ENCODE measurements at places on chromosomes 2 and 18.

DNA sequence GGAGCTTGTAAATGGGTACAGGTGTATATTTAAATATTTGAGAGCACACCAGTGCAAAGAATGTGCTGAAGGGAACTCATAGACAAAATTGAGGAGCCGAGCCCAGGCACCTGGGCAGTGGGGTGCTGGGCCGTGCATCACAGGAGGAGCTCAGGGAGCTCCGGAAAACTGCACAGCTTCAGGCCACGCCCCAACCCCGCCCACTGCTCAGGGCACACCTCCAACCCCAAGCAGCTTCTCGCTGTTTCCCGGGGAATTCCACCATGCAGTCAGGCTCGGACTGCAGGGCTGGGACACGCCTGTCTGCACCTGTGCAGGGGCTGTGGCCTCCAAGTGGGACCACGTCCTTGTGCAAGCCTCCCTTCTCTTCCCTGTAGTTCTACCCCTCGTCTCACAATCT is 243.0 kb downstream of the HDAC4 start:
- no peak for DNase-seq

DNA sequence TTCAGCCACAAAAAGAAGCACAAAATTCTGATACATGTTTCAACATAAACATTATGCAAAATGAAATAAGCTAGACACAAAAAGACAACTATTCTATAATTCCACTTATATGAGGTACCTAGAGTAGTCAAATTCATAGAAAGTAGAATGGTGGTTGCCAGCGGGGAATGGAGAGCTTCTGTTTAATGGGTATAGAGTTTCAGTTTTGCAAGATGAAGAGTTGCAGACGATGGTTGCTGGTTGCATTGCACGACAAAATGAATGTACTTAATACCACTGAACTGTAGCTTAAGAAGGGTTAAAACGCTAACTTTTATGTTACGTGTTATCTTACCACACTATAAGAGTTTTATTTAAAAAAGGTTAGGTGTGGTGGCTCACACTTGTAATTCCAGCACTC is 13.5 kb downstream of the YWHAQ start:
- no peak for DNase-seq

GRCh38 chr2:8267721-8268120 is 414.1 kb upstream of the ID2 start:
- no peak for DNase-seq

DNA sequence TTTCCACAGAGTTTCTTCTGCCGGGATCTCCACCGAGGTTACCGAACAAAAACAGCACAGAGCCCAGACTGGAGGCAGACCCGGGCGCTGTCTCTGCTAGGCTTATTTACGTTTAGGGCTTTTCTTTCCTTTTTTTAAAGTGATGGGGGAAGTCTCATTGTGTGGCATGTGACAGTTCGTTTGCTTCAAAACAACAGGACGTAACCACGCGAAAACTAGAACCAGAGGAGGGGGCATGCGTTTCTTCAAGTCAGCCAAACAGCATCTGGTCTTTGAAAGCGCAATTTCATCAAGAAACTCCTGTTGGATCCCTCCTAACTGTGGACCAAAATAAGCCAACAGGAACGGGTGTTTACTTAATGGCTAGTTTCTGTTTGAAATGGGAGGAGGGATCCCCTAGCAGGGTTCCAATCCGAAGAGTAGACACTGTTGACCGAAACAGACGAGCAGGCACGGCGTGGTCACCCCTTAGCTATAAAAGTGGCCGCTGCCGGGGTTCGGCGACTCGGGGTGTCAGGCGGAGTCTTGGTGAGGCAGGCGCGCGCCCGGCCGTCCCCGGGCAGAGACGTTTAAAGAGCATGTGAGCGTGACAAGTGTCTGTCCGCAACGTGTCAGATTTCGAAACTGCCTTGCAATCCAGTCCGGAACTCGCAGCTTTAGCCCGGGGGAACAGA is 997 bp upstream of the TGIF1 start:
- DNase-seq: peak; percentile 82

- DNase-seq: no peak
Measured at GRCh38 chr2:136254681-136255080, 136.7 kb upstream of the CXCR4 start.

DNA sequence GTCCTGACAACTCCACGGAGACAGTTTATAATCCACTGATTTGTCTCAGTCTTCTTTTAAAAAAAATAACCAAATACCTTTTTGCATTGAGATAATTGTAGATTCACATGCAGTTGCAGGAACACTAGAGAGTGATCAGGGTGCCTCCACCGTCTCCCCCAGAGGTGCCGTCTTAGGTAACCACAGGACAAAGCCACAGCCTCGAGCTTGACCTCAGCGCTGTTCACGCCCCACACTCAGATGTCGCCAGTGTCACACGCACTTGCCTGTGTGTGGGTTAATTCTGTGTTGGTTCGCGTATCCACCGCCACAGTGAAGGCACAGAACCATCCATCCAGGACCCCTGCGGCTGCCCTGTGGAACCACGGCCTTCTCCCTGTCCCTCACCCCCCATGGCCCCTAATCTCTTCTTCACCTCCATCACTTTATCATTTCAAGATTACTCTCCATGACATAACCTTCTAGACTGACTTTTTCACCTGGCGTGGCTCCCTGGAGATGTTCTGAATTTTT is 295.0 kb upstream of the HDAC4 start:
- no peak for DNase-seq

DNA sequence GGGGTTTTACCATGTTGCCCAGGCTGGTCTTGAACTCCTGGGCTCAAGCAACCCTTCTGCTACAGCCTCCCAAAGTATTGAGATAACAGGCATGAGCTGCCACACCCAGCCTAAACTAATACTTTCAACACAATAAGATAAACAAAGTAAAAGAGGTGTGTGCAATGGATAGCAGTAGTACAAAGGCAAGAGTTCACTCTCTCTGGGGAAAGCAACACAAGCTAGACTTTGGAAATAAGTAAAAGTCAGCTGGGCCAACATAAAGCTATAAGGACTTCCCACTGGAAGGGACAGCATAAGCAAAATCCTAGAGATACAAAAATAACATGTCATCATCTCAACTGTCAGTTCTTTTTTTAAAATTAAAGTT is 5.2 kb upstream of the NOSTRIN start:
- no peak for DNase-seq

GRCh38 chr2:178628605-178629004 is 148.3 kb downstream of the PLEKHA3 start:
- no peak for DNase-seq

All from activated CD8-positive, alpha-beta memory T cell treated with anti-CD3 and anti-CD28 coated beads for 24 hours (primary cell).